ENCODE measurements at places on chromosomes 2 and 18.
A peak's percentile ranks its signal among the peaks of the same experiment; 100 is the strongest.

DNA sequence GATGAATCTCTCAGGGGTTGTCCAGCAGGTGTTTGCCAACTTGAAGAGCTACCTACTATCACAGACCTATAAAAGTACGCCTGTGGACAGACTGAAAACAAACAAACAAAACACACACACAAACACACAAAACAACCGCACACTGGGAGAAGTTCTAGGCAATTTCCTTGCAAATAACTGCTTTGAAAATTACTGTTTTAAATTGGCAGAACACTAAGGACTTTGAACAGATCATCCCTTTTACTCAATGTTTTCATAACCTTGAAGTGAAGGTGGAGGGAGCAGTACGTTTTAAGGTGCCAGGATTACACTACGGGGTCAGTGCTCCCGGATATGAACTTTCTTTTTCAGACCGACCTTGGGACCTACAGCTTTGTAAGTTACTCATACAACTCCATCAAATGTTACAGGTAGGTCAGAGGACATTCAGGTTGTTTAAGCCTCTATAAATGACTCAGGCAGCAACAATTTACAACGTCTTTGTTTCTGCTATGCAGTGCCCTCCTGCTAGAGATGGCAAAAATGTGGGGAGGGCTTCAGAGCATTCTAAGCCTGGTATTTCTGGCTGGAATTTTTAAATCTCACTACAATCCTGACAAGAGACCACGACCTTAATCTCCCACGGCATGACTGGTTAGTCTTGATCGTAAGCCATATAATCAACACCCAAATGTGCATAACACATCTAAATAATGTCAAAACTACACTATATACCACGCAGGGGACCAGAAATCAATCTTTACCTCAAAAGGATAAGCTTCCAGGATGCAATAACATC, 1.4 kb upstream of the SLC20A1 start:
- no peak for DNase-seq

DNA sequence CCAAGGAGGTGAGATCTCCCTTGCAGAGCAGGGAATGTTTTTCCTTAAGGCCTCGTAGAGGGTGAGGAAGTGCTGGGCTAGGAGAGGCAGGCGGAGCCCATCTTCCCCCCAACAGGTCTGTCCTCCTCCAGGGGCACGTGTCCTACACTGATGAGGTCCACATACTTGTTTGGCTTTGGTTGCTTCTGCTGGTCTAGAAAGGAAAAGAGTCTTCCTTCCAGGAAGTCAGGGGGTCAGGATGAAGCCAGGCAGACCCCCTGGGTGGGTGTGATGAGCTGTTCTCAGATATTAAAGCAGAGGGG, 6.0 kb downstream of the SH3BP4 start:
- DNase-seq, result no peak

DNA sequence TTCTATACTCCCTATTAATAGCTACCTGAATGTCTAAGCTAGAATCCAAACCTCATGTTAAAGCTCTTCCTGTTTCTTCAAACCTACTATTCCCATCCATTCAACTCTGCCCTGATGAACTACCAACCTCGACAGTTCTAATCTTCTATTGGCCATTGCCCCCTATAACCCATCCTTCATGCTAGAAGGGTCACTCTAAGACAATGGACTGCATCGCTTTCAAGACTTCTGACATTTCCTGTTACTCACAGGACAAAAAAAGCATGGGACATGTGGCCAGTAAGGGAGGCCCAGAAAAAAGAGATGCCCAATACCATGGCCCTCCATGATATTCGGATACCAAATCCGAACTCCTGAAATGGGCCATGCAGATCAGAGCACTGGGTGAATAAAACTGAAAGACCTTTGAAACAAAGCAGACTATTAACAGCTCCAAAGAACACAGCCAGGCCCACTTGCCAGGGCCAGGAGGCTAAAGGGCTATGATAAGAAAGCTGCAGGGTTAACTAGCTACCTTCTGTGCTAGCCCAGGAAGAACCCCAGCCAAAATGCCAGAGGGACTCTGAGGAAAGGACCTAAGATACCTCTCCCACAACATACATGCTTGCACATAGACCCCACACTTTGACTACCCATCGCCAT, 4.5 kb downstream of the B4GALT6 start:
- DNase-seq, result no peak

DNA sequence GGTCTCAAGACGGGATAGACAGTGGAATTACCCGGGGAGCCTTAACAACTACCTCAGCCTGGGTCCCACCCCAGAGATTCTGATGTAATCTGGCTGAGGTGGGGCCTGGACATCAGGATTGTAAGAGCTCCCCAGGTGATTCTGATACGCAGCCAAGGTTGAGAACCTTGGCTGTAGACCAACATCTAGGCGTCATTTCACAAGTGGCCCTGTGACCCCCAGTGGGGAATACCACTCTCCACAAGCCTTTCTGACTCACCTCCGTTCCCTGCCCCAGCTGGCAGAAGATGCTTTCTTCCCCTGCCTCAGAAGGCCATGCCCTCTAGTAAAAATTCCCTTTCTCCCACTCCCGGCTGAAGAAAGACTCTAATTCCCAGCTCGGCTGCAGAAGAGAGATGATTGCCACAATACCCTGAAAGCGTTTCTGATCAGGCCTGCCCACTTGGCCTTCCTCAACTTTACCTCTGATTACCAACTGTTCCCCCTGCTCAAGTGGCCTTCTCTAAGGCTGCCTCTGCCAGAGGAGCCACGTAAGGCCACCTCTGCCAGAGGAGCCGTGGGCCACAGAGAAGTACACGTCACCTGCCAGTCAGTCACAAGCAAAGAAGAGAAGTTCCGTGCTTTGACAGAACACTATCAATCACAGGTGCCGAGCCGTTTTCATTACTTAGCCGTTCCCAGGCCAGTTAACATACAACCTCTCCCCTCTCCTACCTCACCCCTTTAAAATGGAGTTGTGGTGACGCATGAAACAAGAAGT, 116.8 kb upstream of the PKDCC start:
- DNase-seq, result no peak

GRCh38 chr2:3709225-3709624, 5.8 kb downstream of the DCDC2C start:
- no peak for DNase-seq

DNA sequence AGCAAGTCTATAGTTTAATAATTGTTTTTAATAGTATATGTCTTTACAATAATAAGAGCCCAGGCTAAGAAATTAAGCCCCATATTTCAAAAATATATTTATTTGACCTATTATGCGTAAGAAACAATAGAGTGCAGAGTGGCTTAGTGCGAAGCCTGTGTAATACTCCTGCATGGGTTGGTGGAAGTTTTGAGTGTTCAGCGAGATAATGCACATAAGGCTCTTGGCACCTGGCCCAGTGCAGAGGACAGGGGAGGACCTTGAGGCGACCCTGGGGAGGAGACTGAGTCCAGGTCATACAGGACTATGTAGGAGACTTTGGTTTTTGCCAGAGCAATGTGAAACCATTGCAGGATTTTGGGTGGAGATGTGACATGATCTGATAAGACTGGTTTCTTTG, 132.4 kb upstream of the ST6GAL2 start:
- no peak for DNase-seq

DNA sequence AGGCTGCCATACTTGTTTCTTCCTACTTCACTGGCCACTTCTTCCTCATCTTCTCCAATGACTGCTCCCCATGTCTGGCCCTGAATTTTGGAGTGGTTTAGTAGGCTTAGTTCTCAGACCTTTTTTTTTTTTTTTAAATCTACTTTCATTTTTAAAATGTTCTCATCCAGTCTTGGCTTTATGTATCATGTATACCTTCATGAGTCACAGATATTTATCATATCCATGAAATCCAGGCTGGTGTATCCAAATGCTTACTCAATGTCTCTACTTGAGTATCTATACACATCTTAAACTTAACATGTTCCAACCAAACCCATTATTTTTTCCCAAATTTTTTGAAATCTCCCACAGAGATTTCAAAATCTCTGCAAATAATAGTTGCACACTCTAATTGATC, 26.3 kb upstream of the CFAP36 start:
- DNase-seq, result no peak

DNA sequence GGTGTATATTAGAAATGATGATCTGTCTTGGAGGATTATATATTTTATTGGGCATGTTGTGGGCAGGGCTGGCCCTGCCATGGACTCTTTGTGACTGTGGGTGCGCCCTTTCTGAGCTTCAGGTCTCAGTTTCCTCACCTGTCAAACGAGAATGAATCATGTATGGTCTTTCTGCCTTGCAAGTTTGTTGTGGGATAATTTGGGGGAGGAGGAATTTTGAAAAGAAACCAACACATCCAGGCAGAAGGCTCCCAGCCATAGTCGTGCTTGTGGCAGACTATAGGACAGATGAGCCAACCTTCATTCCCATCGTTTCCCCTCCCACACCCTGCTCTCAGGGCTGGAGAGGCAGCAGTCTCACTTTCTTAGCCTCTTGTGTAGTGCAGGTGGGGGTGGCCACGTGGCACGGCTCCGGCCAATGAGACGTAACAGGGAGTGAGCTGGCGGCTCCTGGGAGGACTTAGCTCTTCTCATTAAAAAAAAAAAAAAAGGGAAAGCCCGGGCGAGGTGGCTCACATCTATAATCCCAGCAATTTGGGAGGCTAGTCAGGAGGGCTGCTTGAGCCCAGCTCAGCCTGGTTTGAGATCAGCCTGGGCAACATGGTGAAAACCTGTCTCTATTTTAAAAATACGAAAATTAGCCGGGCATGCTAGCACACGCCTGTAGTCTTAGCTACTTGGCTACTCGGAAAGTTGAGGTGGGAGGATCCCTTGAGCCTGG, 63.1 kb downstream of the RHOB start:
- DNase-seq, result peak; percentile 23

DNA sequence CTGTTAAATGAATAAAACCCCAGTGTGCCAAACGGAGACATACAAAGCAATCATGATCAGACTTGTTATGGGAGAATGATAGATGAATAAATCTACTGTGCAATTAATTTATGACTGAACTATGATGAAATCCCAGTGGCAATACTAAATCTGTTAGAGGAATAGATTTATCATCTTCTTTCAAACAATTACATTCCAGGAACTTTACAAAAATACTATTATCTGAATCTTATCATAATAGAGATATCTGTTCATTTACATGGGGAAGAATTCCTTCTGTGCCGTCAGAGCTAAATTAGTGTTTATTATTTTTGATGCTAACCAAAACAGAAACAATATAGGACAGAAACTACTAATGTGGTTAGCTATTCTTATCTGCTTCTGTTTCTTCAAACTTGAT, 208.5 kb downstream of the CAMKMT start:
- no peak for DNase-seq

GRCh38 chr2:8260213-8260612, 421.6 kb upstream of the ID2 start:
- DNase-seq, result no peak

- no peak for DNase-seq
Observed at GRCh38 chr2:23924589-23925359, 2.1 kb downstream of the ATAD2B start.

DNA sequence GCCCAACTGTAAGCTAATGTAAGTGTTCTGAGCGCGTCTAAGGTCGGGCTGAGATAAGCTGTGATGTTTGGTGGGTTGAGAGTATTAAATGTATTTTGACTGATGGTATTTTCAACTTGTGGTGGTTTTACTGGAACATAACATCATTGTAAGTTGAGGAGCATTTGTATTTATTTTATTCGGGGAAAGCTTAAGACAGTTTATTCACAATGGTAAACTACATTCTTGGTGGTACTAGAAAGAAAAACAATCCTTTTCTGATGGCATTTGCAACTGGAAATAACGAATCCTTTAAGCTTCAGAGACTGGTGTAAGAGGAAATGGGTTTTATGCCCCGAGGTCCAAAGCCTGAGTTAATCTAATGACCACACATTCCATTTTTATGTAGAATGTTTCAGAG, 283.3 kb upstream of the NETO1 start:
- no peak for DNase-seq

DNA sequence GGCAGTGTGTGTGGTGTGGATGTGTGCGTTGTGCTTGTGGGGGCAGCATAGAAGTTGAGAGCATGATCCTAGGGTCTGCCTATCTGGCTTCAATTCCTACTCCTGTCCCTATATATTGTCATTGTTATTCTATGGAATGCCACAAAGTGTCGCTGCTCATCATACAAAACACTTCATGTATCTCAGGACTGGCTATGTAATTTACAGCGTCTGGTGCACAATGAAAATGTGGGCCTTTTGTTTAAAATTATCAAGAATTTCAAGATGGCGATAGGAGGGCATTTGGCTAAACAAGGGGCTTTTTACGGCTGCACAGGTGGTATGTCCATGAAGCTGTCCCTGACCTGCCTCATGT, 3.4 kb downstream of the SERPINB2 start:
- DNase-seq, result no peak

DNA sequence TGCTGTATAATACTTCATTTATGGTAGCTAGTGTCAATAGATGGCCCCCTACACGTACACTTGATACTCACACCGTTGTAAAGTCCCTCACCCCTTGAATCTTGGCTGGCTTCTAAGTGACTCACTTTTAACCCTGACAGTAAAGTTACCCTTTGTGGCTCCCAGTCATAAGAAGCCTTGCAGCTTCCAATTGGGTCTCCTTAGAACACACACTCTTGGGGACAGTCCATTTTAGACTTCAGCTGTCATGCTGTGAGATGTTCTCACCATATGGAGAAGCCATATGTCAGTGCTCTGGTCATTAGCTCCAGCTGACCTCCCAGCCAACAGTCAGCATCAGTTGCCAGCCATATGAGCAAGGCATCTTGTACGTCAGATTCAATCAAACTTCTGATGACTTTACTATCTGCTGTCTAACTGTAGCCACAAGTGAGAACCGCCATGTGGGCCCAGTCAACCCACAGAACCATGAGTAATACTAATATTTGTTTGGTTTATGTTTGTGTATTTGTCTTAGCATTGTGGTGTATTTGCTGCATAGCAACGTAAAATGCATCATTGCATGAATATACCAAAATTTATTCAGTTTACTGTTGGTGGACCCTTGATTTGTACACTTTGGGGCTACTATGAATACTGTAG, 68.3 kb downstream of the PTPN4 start:
- DNase-seq, result no peak

GRCh38 chr2:236341721-236342120, 77.5 kb upstream of the ASB18 start:
- DNase-seq, result no peak

GRCh38 chr2:171923206-171923605, 945 bp downstream of the HAT1 start:
- peak; percentile 10 for DNase-seq

GRCh38 chr2:15112216-15112615, 448.9 kb downstream of the NBAS start:
- DNase-seq, result no peak

GRCh38 chr2:197198890-197199289, 111.7 kb downstream of the ANKRD44 start:
- DNase-seq, result peak; percentile 80

- no peak for DNase-seq
Observed at GRCh38 chr18:79429785-79430281, 34.1 kb downstream of the NFATC1 start.

GRCh38 chr2:41729800-41730364, 317.9 kb upstream of the PKDCC start:
- DNase-seq, result no peak

DNA sequence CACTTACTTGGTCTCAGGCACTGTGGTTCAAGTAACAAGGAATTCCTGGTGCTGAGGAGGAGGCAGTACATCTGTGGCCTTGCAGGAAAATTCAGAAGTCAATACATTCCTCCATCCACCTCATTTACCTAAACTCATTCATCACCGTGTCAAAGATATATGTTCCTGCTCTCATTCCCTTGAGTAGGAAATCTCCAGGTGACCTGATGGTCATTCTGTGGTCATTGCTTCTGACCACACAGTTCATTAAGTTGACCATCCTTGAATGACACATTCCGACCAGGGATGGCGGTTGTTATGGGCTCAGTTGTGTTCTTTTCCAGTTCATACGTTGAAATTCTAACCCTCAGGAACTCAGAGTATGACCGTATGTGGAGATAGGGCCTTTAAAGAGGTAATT, 2.1 kb upstream of the STK17B start:
- DNase-seq, result no peak

Measured in BE2C (cell line).